ENCODE measurements at places on chromosomes 12 and 14.
A peak's percentile ranks its signal among the peaks of the same experiment; 100 is the strongest.

- ATAC-seq: no peak
Measured at GRCh38 chr14:67729072-67729885, 27.6 kb downstream of the RDH12 start.

- ATAC-seq: no peak
Measured at GRCh38 chr12:90915353-90915752, 39.6 kb downstream of the CCER1 start.

DNA sequence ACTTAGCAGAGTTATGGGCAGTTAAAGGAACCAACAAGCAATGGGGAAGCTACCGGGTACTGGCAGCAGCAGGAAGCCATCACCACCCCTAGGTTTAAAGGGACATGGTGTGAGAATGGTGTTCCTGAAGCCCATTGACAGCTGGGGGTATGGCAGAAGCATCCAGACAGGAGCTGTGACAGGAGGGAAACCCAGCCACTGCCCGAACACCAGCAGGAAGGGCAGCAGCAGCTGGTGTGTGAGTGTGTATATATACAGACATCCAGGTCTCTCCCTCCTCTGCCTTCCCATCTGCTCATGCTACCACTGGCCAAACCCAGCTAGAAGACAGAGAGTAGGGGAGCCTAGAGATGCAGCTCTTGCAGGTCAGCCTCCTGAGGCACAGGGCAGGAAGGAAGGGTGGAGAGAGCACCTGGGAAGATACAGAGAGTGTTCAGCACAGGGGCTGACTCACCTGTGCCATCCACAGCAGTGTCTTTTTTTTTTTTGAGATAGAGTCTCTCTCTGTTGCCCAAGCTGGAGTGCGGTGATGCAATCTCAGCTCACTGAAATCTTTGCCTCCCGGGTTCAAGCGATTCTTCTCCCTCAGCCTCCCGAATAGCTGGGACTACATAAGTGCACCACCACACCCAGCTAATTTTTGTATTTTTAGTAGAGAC is 9.2 kb upstream of the ADCK1 start:
- ATAC-seq: no peak

- peak; percentile 76 for ATAC-seq
Measured at GRCh38 chr12:54028314-54029201, at the start of gene HOXC6. TSS of gene HOXC6 (plus strand) at chr12:54028440. CDS start at chr12:54028522, 82 bp downstream.

GRCh38 chr12:9763025-9763424 is 2.3 kb upstream of the CD69 start:
- no peak for ATAC-seq

Measured in SK-N-SH treated with all-trans-retinoic acid at 6 μM for 48 hours (cell line).